A673 (cell line): ENCODE measurements at places on chromosomes 16 and 17. TPM values are rescaled to one million over a fixed set of nuclear protein-coding genes. Genes with fewer than 3 reads are reported as not detected.

Gene PRPSAP1
- total RNA-seq = 77.5 and 89.2 TPM in 2 replicates

Gene GLIS2
- total RNA-seq = 10.6 and 15.4 TPM in 2 replicates

Gene MMP25
- 0.80 and 1.3 TPM in 2 replicates for total RNA-seq

Gene CACNA1G
- 7.1 and 10.8 TPM in 2 replicates for total RNA-seq

Gene TMEM238L
- not detected in 2 replicates for total RNA-seq

Gene RUSF1
- 41.9 and 46.3 TPM in 2 replicates for total RNA-seq

Gene ALOX12B
- total RNA-seq = 0.39 TPM in 1 of 2 replicates, not detected in the other

Gene EPX
- not detected in 2 replicates for total RNA-seq

Gene CACNG3
- total RNA-seq = 3.5 and 3.6 TPM in 2 replicates

Gene EVPLL
- total RNA-seq = not detected in 2 replicates

Gene PRMT7
- total RNA-seq = 60.2 and 66.2 TPM in 2 replicates

Gene ITGAL
- not detected in 2 replicates for total RNA-seq

Gene BCAR1
- total RNA-seq = 42.2 and 47.3 TPM in 2 replicates

Gene KRTAP3-3
- not detected in 2 replicates for total RNA-seq

GRCh38 chr16:12896562-12896961 lies 4.8 kb upstream of the SHISA9 start:
- peak; percentile 43 for DNase-seq
- no peaks in the 10 kb centered on the region for H3K36me3 ChIP-seq
- peaks cover 26% of the 10 kb centered on the region for H3K27me3 ChIP-seq
- no peak overlapping the region for H3K27ac ChIP-seq
- H3K4me1 ChIP-seq = no peaks in the 10 kb centered on the region

DNA sequence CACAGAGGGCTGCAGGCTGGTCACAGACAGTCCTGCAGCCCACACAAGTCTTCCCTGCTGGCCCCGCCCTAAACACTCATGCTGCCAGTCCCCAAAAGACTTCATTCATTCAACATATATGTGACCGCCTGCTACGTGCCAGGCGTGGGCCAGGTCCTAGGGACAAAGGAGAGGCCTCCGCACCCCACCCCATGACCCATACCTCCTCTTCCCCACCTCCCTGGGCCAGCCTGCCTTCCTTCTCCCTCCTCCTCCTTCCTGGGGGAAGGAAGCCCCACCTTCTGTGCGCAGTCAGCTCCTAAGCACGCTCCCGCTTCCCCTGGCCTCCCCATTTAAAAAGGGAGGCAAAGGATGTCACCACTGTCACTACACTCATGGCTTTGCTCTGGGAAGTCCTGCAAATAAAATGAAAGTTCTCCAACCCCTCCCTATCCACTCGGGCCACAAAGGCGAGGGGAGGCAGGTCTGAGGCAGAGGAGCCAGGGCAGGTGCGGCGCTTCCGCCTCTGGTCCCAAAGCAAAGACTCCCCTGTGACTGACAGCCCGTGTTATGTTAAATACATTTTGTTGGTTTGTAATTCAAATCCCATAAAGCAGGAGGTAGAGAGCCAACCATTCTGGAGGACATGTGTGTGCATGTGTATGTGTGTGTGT lies 9.0 kb downstream of the DNAAF8 start:
- no peak overlapping the region for H3K4me3 ChIP-seq
- DNase-seq = no peak
- no peaks in the 10 kb centered on the region for H3K36me3 ChIP-seq
- no peaks in the 10 kb centered on the region for H3K4me1 ChIP-seq
- H3K27me3 ChIP-seq = no peaks in the 10 kb centered on the region

DNA sequence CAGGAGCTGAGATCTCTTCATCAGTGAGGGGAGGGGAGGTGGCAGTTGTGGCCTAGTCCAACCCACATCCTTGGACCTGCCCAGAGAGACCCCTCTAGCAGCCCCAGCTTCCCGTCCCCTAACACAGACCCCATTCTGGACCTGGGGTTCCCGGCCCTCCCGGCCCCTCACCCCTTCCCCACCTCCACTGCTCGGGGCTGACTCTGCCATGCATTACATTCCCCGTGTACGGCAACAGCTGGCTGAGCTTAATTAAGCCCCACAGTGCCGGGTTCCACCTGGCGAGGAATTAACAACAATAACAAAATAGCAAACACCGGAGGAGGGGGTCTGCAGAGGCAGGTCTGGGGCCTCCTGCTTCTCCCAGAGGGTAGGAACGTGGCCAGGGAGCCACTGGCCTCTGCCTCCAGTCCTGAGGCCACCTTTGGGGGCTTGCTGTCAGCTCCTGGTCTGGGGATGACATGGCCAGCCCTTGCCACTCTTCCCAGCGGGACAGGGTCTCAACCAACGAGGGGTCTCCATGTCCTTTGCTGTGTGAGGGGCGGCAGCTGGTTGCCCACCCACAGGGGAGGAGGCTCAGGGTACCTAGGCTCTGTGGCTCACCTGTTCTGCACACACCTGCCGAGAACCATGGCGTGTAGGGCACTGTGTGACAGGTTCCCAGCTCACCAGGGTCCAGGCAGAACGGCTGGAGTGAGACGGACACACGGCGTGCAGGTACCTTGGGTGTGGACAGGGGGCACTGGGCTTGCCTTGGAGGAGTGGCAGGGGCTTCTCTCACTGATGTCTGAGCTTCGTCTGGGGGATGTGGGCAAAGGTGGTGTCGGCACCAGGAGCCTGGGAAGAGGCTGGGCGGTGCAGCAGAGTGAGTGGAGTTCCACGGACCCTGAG lies 46.9 kb upstream of the CBFA2T3 start:
- no peak overlapping the region for H3K4me3 ChIP-seq
- no peak overlapping the region for H3K27ac ChIP-seq
- H3K4me1 ChIP-seq = no peaks in the 10 kb centered on the region
- DNase-seq = no peak
- H3K36me3 ChIP-seq = no peaks in the 10 kb centered on the region
- H3K27me3 ChIP-seq = peaks cover 47% of the 10 kb centered on the region

GRCh38 chr17:35160354-35161201 lies 13.0 kb downstream of the UNC45B start:
- H3K27ac ChIP-seq = no peak overlapping the region
- no peak overlapping the region for H3K4me3 ChIP-seq
- H3K27me3 ChIP-seq = no peaks in the 10 kb centered on the region
- no peak for DNase-seq

DNA sequence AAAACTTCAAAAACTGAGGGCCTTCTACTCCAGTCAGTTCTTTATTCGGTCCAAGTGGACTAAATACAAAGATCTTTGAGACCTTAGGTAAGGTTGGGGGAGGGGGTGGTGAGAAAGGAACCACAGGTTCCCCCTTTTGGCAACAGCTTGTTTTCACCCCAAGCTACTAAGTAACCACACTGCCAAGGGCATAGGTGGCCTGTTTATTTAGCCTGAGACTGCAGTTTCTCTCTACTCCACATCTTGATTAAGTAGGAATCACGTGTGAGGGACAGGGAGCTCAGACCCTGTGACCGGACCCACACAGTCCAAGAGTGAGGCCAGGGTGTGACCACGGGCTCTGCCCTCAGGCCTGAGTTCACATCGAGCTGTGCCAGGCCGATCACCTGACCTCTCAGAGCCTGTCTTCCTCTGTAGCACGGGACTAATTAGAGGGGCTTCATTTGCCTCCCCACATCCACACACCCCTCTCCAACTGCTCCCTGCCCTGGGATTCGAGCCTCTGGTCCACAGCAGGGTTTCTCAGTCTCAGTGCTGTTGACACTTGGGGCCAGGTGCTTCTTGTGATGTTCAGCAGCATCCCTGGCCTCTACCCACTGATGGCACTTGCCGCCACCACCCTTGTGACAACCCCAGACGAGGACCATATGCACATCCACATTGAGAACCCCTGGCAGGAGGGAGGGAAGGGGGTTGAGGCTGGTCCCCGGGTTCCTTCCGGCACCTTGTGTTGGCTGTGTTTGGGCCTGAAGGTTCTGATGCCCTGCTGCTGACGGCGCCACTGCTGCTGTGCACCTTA lies 17.8 kb downstream of the ST6GALNAC2 start:
- H3K36me3 ChIP-seq = peaks cover 46% of the 10 kb centered on the region
- no peaks in the 10 kb centered on the region for H3K4me1 ChIP-seq
- no peak for DNase-seq

DNA sequence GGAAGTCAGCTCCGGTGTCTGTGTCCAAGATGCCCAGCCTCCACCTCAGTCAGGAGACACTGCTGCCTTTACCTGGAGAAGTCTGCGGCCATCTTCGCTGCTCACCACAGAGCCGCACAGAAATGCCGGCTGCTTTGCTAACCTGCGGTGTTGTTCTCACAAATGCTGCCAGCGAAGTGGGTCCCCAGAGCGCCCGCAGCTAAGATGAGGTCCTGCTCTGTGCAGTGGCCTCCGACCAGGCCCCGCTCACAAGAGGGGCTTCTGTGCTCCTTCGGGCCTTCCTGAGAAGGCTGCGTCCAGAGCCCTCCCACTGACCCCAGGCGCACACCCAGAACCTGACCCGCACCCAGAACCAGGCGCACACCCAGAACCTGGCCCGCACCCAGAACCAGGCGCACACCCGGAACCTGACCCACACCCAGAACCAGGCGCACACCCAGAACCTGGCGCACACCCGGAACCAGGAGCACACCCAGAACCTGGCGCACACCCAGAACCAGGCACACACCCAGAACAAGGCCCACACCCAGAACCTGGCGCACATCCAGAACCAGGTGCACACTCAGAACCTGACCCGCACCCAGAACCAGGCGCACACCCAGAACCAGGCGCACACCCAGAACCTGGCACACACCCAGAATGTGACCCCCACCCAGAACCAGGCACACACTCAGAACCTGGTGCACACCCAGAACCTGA lies 51.5 kb upstream of the FASN start:
- no peak for DNase-seq
- H3K27me3 ChIP-seq = no peaks in the 10 kb centered on the region
- no peaks in the 10 kb centered on the region for H3K36me3 ChIP-seq
- peaks cover 4% of the 10 kb centered on the region for H3K4me1 ChIP-seq
- no peak overlapping the region for H3K27ac ChIP-seq
- no peak overlapping the region for H3K4me3 ChIP-seq

DNA sequence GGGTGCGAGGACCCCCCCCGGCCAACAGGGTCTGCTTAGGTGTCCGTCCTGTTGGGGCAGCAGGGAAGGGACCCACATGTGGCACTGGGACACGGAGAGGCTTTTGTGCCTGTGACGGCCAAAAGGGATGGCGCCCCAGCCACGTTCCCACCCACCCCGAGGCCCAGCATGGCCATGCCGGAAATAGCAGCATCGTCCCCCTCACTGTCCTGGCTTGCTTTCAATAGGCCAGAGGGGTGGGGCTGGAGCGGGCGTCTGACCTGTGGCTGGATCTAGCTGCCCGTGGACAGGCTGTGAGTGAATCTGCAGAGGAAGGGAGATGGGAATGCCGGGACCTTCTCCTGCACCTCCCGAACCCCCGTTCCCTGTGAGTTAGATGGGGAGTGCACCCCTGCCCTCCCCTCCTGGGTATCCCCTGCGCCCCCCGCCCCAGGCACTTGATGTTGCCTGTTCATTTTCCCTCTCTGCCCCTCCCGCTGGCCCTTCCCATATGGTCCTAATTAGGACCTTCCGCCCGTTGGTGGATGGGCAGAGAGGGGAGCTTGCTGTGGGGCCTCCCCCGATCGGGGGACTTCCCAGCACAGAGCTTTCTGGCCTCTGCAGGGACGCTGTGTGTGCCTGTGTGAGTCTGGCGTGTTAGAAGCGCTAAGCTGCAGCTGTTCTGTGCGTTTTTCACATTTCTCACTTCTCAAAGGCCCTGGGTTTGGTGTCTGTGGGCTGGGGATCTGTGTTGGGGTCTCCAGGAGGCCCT lies 292.8 kb downstream of the SEC14L1 start:
- H3K27me3 ChIP-seq = no peaks in the 10 kb centered on the region
- peak overlapping the region; percentile 52 for H3K27ac ChIP-seq

GRCh38 chr16:57045694-57046381 lies 46.5 kb upstream of the CPNE2 start:
- no peak overlapping the region for H3K27ac ChIP-seq
- no peaks in the 10 kb centered on the region for H3K36me3 ChIP-seq
- H3K4me3 ChIP-seq = no peak overlapping the region
- H3K4me1 ChIP-seq = no peaks in the 10 kb centered on the region
- no peaks in the 10 kb centered on the region for H3K27me3 ChIP-seq
- peak; percentile 31 for DNase-seq

DNA sequence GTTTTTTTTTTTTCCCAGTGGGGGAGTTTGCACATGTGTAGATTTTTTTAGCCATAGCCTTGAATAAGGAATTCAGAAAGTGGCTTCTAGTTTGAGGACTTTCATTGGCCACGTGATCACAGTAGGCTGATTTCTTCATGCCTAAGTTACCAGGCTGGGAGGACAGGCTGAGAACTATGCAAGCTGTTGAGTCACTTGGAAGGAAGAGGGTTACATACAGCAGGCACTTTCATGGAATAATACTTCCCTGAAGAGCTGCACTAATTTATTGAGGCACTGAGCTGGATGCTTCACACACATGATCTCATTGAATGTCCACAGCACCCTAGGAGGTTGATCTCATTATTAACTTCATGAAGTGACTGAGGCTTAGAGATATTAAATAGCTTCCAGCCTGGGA lies 22.8 kb downstream of the PRKCB start:
- H3K27ac ChIP-seq = peak overlapping the region; percentile 94
- no peaks in the 10 kb centered on the region for H3K36me3 ChIP-seq
- DNase-seq = peak; percentile 91
- H3K4me1 ChIP-seq = peaks cover 88% of the 10 kb centered on the region
- H3K4me3 ChIP-seq = no peak overlapping the region

GRCh38 chr17:43911904-43912303 lies 4.6 kb upstream of the MPP2 start:
- no peak overlapping the region for H3K4me3 ChIP-seq
- DNase-seq = no peak
- H3K36me3 ChIP-seq = no peaks in the 10 kb centered on the region
- no peaks in the 10 kb centered on the region for H3K27me3 ChIP-seq
- no peaks in the 10 kb centered on the region for H3K4me1 ChIP-seq

DNA sequence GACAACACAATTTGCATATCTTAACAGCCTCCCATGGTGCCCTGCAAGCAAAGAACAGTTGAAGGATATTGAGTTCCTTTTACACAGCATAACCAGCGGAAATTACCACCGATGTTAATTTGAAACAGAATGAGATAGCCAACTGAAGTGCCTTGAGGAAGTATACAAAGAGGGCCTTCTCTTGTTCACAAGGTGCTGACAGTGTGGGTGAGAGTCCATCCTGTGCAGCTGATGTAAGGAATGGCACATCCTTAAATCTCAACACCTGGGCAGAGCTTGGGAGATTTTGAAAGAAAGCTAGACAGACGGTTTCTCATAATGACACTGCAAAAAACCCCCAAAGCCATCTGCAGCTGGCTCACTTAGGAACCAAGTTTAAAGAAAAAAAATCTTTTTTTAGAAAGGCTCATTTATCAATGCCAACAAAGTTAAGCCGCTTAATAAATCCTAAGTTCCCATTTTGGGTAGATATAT lies 818.6 kb downstream of the KCNJ2 start:
- H3K27me3 ChIP-seq = no peaks in the 10 kb centered on the region
- no peaks in the 10 kb centered on the region for H3K4me1 ChIP-seq
- DNase-seq = no peak
- no peaks in the 10 kb centered on the region for H3K36me3 ChIP-seq
